ENCODE measurements at places on chromosomes 3 and 15.

- DNase-seq, result no peak
These were observed 28.4 kb downstream of the TFRC start for GRCh38 chr3:196053487-196053886.

GRCh38 chr15:93920204-93920603 is 311.2 kb upstream of the MCTP2 start:
- no peak for DNase-seq

GRCh38 chr15:70799667-70800450 is 36.5 kb upstream of the UACA start:
- DNase-seq, result no peak

DNA sequence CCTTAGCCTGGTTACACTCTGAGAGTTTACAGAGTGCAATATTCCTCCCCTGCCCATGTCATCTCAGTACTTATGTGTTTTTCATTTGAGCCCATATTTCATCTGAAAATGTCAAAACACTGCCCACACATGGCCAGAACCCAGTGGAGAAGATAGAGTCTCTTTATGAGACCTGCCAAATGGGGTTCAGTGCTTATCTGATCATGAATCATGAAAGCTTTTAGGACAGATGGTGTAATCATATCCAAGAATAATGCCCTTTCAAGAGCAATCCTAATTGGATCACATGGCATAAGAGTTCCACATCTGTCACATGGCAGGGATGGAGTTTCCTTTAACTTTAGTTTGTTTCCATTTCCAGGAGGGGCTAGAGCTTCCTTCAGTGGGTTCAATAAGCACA is 77.2 kb upstream of the AGBL1 start:
- DNase-seq, result no peak

GRCh38 chr3:104291437-104291851 is 1075.3 kb upstream of the ALCAM start:
- DNase-seq, result peak; percentile 19

DNA sequence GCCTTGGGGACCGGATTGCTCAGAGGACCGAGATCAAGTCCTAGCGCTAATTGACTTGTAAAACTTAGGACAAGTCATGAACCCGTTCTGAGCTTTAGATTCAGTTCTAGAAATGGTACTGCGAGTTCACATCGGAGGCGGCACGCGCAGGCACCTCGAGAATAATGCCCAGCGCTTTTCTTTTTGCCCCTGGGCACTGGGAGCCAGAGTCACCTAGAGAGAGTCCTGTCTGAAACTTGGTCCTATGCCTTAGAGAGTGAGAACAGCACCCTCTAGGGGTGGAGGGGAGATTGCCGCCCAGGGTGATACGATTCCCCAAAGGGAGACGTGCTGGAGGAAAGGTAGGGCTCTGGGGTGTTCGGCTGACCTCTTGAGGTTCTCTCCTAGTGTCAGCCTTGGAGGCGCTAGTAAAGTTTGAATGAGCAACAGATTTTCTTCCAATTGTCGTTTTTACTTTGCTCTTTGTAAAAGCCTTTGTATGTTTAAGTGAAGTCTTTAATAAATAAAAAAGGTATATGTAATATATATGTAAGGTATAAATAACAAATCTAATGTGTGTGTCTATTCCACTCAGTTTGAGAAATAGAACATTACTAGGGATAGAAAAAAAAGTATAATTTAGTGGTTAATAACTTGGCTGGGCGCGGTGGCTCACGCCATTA is 826 bp downstream of the EEF1AKMT4 start:
- peak; percentile 92 for DNase-seq

DNA sequence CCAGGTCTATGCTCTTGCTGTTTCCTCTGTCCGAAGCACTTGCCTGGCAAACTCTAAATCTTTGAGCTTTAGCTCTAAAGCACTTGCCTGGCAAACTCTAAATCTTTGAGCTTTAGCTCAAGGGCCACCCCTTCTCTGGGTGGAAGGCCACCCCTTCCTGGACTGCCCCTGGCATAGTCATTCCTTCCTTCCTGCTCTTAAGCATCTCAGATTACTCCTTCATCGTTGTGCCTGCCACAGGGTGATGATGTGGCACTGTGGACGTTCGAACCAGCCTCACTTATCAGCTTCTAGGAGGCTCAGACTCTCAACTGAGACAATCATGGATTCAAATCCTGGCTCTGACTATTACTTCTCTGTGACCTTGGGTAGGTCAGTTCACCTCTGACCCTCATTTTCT is 10.5 kb upstream of the CRABP1 start:
- no peak for DNase-seq

Data from DND-41 (cell line).